Suppressor macrophage treated with lipopolysaccharide for 1 hour (primary cell): ENCODE measurements at places on chromosomes 6 and 20.

- DNase-seq: peak; percentile 96
These were observed at the start of gene ME1 for GRCh38 chr6:83430611-83431544. Gene ME1, minus strand, starts transcription at chr6:83431051. Its CDS starts 97 bp downstream, at chr6:83430954.

- no peak for DNase-seq
These were observed 5.0 kb downstream of the ATP5F1E start for GRCh38 chr20:59026904-59027740.

DNA sequence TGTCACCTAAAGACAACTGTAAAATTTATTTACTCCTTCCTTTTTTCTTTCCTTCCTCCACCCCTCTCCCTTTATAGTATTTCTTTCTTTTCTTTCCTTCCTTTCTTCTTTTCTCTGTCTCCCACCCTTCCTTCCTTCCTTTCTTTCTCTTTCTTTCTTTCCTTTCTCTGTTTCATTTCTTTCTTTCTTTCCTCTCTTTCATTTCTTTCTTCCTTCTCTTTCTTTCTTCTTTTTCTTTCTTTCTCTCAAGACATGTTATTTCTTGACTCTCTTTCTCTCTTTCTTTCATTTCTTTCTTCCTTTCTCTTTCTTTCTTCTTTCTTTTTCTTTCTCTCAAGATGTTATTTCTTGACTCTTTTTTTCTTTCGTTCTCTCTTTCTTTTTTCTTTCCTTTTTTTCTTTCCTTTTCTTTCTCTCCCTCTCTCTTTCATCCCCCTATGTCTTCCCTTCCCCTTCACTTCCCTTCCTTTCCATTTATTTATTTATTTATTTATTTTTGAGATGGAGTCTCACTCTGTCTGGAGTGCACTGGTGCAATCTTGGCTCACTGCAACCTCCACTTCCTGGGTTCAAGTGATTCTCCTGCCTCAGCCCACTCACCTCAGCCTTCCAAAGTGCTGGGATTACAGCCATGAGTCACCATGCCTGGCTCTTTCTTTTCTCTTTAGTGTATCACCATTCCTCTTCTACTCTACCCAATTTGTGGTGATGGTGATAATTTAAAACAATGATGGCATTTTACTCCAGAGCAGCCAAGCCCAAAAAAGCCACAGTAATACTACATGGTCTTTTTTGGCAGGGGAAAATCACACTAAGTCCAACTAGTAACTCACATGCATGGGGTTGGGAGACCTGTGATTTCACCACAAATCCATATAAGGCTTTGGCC lies 188.2 kb downstream of the ADGRG6 start:
- no peak for DNase-seq

- DNase-seq: no peak
These were observed 66.5 kb upstream of the IER3 start for GRCh38 chr6:30810813-30811339.

DNA sequence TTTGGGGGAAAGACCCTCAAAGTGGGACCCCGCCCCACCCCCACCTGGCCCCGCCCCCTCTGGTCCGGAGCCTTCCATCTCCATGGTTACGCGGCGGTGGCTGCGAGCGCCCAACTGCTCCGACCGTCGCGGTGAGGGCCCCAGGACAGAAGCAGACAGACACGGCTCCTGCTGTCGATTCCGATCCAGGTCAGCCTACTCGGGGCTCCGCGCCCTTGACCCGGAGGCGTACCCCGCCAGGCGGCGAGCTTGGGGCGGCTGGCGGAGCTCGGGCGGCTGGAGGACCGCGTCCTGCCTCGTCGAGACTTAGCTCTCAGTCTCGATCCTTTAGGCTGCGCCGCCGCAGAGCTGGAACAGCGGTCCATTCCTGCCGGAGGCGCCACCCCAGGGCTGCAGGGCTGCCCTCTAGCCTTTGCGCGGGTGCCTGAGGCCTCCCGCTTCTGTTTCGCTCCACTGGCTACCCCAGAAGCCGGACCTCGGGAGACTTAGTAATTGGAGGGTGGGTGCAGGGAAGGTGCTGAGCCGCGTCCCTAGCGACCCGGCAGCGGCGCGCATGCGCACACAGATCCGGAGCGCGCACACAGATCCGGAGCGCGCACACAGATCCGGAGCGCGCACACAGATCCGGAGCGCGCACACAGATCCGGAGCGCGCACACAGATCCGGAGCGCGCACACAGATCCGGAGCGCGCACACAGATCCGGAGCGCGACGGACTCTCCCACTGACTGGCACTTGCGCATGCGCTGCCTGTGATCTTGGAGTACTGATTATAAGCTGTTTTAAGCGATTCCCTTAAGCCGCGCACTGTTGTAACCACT lies at the start of gene CFAP206:
CFAP206 (plus strand) TSS at position 72 of the 820 bp plus-strand sequence. CDS start 1,868 bp downstream, outside the sequence.
- peak; percentile 87 for DNase-seq

- DNase-seq: no peak
These were observed at the start of gene SGK1 for GRCh38 chr6:134317471-134318131. Gene SGK1, minus strand, starts transcription at chr6:134318112. Its CDS starts 652 bp downstream, at chr6:134317460.

- DNase-seq: peak; percentile 63
These were observed 63.0 kb upstream of the CD2AP start for GRCh38 chr6:47414423-47415167.

DNA sequence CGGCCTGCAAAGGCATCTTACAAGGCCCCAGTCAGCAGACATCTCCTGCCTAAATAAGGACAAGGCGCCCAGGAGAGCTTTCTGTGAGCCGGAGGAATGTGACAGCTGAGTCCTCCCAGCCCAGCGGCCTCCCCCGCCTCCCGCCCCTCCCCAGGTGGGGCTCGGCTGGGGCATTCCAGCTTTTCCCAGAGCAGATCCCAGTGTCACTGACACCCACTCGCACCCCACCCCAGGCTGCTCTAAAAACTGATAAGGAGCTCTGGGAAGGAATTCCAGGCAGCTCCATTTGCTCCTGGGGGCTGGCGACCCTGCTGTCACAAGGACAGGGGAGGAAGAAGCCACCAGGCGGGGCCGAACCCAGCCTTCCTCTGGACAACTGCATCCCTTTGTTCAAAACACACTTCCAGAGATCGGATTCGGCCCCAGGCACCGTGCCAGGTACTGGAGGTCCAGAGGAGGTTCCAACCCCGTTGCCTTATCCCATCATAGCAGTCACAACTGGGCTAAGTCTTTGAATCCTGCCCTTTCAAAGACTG lies 49.7 kb downstream of the JPH2 start:
- DNase-seq: no peak

DNA sequence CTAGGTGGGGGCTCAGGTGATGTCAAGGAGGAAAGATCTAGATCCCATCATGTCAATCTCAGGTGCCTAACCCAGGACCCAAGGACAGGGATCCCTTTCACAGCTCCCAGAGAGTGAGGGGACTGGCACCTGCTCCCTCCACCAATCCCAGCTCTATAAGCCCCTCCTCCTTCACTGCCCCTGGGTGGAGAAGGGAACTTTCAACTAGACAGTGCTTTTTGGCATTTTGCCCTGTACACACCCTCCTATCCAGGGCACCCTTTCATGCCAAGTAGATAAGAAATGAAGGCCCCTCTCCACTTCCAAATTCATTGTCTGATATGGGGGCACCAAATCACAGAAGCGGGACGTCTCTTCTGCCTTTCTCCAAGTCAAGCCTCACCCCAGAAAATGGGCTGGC lies 61.6 kb downstream of the MDGA1 start:
- DNase-seq: no peak

GRCh38 chr20:37777988-37778659 lies 84.3 kb downstream of the CTNNBL1 start:
- DNase-seq: no peak

GRCh38 chr6:41200296-41200900 lies 551 bp downstream of the TREML2 start:
- peak; percentile 61 for DNase-seq

DNA sequence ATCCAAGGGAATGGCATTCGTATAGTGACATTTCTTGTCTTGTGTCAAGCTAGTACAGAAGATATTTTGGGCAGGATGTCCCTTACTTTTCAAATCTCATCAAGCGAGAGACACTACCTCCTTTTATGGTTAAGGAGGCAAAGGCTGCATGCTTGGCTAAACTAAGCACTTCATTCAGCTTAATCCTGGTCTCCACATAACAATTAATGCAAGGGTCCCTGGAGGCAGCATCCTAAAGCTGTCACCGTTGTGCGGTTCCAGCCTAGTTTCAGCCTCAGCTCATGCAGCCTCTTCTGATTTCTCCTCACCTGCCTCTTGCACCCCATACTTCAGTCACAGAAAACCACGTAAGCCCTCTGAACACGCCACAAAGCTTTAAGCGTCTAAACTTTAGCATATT lies 67.1 kb upstream of the SLC22A23 start:
- no peak for DNase-seq

DNA sequence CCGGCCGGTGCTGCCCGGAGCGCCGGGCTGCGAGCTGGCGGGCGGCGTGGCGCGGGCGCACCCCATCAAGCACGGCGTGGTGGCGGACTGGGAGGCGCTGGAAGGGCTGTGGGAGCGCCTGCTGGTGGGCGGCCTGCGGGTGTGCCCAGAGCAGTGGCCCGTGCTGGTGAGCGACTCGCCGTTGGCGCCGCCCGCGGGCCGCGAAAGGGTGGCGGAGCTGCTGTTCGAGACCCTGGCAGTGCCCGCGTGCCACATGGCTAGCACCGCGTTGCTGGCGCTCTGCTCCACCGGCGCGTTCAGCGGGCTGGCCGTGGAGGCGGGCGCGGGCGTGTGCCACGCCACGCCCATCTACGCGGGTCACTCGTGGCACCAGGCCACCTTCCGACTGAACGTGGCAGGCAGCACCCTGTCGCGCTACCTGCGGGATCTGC lies 517 bp downstream of the ACTL10 start:
- DNase-seq: peak; percentile 60

GRCh38 chr6:38346291-38347079 lies 293.2 kb downstream of the BTBD9 start:
- no peak for DNase-seq

DNA sequence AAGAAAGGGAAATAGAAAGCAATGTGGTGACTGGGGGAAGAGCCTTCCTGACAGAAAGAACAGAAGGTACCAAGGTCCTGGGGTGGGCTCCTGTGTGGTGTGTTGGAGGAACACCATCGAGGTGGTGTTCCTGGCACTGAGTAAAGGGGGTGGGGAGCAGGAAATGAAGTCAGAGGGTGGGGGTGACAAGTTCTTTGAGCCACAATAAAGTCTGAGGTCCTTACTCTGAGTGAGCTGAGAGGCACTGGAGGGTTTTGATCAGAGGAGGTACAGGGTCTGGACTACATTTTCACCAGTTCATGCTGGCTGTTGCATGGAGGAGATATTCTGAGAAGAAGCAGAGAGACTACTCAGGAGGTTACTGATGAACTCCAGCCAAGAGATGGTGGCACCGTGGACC lies 198.2 kb downstream of the GMPR start:
- DNase-seq: no peak

- DNase-seq: peak; percentile 16
These were observed 25.3 kb upstream of the CHD6 start for GRCh38 chr20:41643504-41643938.

- no peak for DNase-seq
These were observed 627.5 kb downstream of the PRKN start for GRCh38 chr6:162100096-162100495.

- peak; percentile 30 for DNase-seq
These were observed 5.9 kb downstream of the SMAP1 start for GRCh38 chr6:70673601-70674000.

DNA sequence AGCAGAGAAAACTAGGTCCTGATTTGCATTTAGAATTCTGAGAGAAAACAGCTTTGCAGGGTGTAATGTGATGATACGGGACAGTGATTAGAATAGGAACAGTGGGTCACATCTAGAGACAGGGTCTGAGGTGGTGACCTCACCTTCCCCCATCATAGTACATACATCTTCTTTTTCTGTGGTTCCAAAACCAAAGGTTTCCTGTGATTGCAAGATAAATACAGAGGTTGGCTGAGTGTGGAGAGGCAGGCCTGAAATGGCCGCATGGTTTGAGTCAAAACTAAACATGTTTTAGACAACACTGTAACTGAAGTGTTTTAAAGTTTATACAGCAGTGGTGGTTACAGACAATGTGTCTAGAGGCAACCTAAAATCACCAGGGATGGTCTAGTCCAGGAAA lies 10.4 kb upstream of the NT5DC1 start:
- no peak for DNase-seq

- DNase-seq: no peak
These were observed 682.5 kb downstream of the QKI start for GRCh38 chr6:164097056-164097455.

DNA sequence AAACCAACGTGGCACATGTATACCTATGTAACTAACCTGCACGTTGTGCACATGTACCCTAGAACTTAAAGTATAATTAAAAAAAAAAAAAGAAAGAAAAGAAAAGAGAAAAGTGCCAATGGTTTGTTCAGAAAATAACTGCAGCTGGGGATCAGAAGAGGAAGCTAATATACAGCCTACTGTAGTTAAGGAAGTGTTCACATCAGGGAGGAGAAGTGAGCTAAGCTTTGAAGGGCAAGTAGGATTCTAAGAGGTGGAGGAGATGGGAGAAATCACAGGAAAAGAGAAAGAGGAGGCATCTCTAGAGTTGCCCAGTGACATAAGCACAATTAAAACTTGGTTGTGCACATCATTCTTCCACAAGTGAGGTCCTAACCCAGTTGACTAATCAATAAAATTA lies 214.4 kb upstream of the DTNBP1 start:
- DNase-seq: peak; percentile 69

DNA sequence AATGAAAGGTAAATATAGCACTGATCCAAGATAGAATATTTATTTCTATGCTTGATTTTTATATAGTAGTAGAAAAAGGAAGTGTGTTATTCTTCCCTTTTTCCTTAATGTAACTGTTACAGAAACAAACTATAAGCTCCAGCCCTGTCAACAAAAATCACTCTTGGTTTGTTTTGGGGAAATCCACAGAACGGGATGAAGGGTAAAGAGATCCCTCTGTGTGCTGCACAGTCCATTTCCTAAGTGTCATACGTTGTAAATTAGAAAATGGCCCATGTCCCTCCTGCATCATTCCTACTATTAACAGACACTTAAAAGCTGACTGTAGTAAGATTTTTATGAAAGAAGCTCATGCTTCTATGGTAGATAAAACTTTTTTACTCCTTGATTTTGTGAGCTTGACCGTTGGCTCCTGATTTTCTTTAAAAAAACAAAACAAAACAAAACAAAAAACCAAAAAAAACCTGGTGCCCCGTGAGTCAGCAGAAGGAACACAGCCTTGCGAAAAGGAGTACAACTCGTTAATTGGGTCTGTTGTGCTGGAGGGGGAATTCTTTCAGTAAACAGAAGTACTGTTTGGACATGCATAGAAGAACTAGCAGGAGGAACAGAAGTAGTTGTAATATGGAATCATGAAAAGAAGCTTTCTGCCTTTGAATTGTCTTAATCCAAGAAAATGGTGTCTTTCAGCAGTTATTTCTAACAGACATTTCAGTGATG lies 67.5 kb downstream of the RTN4IP1 start:
- peak; percentile 78 for DNase-seq

- DNase-seq: peak; percentile 62
These were observed 215.0 kb upstream of the RIN2 start for GRCh38 chr20:19543101-19543500.

DNA sequence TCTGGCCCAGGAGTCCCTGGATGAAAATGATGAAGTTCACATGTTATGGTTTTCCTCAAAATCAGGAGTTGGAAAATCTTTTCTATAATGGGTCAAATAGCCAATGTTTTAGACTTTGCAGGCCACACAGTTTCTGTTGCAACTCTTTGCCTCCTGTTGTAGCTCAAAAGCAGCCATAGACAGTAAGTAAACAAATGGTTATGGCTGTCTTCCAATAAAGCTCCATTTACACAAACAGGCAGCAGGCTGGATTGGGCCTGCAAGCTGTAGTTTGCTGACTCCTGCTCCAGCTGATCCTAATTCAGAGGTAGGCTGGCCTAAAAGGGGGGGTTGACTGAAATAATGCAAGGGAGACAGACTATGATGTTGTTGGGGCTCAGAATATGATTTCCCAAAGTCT lies 33.0 kb downstream of the METTL24 start:
- no peak for DNase-seq
